ENCODE measurements at places on chromosomes 3 and 15.

DNA sequence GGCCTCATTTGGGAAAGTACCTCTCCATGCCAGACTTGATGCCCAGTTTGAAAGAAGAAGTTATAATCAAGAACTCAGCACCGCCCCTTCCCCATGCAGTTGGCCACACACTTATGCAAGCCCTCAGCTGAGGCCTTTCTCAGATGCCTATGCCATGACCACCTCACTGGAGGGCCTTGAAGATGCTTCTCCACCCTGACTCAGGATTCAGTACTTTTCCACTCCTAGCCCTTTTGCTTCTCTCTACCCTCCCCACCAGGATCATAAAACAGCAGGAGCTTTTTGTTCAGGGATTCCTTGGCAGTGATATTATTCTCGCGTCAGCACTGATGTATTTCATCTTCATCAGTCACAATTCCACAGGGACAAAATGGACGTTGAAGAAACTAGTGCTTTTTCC, 313.5 kb downstream of the PYDC2 start:
- DNase-seq, result no peak

GRCh38 chr3:10772271-10773161, 43.5 kb upstream of the SLC6A11 start:
- no peak for DNase-seq

DNA sequence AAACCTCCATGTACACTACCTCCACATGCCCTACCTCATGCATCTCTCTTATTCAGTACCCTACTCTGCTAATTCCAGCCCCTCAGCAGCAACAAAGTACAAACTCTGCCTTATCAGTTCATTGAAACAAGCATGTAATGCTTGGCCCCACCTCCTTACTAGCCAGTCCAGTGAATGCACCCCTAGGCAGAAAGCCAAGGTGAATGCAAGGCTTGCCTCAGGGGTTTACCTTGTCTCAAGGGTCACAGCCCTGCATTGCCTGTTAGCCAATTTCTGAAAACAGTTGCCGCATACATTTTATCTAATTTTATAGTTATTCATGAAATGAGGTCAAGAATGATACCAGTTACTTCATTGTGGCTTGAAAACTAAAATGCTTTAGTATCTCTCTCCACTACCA, 576.4 kb downstream of the FHIT start:
- no peak for DNase-seq

GRCh38 chr3:42157540-42158538, 66.7 kb downstream of the TRAK1 start:
- no peak for DNase-seq

DNA sequence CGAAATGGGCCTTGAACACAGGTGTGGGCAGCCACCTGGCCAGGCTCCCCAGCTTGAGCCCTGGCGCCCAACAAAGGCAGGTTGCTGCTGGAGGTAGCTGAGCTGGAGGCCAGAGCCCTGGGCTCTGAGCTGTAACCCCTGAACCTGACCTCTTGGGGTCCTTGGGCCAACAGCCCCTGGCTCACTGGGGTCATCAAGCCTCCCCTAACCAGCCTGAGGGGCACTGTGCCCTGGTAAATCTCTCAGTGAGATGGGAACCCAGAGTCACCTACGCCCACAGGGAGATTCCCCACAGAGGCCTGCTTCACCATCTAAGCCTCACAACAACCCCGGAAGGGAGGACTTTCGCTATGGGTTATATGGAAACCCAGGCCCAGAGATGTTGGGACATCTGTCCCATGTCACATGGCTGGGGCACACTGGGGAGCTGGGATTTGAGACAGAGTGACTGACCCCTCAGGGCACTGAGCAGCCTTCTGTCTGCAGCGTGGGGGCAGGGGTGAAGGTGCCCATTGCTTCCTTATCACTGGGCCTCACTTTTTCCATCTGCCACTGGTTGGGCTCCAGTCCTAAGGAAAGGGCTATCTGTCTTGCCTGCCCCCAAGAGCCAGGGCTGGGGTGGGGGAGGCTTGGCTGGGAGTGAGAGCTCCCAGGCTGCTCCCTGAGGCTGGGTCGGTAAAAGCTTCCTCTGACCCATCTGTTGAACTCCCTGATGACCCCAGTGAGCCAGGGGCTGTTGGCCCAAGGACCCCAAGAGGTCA, 59.1 kb downstream of the IQSEC1 start:
- DNase-seq, result no peak

- no peak for DNase-seq
Measured at GRCh38 chr15:32657198-32657883, 15.8 kb downstream of the SCG5 start.

DNA sequence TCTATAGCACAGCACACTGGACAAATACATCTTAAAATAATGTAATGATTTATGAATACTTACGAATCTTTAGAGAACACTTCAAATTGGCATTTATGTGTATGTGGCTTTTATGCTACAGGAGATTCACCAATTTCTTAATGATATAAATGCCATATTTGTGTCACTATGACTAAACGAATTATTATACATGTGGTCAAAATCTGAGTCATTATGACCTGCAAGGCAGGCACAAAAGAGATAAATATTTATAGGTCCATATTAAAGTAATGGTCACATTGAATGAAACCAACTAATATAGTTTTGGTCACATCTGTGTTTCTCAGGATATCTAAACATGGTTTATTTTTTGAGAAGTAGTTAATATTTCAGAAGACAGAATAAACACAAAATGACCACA, 232.3 kb upstream of the SEMA6D start:
- no peak for DNase-seq

- DNase-seq, result no peak
Measured at GRCh38 chr3:197149-197827, 725 bp downstream of the CHL1 start.

- no peak for DNase-seq
Measured at GRCh38 chr3:23669541-23670255, 136.1 kb upstream of the UBE2E1 start.

- no peak for DNase-seq
Measured at GRCh38 chr3:152405915-152406802, 137.4 kb downstream of the MBNL1 start.

GRCh38 chr3:95424279-95424678, 1361.4 kb downstream of the NSUN3 start:
- no peak for DNase-seq

- no peak for DNase-seq
Measured at GRCh38 chr3:56421205-56421604, 47.1 kb downstream of the ERC2 start.

DNA sequence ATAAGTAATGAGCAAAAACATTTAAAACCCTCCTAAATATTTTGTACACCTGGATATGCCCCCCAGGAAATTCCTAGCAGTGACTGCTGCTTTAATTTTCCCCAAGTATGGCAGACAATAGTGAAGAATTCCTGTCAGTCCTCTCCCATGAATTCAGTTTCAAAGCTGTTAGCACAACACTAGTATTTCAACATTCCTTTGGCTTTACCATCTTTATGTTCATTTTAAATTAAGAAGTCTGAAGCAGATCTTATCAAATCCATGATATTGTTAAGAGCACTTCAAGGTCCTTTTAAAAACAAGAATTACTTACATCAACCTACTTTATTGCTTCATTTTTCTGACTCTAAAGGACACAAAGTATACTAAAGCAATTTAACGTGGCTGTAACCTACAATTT, 28.8 kb upstream of the CDIN1 start:
- no peak for DNase-seq

DNA sequence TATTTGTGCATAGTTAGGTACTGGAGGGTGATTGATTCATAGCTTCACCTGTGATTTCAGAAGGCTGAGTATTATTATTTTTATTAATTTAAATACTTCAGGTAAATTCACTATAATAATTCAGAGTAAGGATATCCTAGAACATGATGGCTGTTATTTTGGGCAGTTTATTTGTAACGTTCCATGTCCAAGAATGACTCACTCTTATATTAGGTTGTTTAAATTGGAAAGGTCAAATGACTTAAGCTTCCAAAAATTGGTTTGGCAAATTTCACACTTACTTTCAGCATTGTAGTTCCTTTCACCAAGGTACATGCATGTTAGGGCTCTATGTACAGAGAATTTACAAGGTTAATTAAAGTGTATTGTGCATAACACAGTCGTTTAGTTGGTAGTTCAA, 120.2 kb downstream of the EPHA3 start:
- DNase-seq, result no peak

DNA sequence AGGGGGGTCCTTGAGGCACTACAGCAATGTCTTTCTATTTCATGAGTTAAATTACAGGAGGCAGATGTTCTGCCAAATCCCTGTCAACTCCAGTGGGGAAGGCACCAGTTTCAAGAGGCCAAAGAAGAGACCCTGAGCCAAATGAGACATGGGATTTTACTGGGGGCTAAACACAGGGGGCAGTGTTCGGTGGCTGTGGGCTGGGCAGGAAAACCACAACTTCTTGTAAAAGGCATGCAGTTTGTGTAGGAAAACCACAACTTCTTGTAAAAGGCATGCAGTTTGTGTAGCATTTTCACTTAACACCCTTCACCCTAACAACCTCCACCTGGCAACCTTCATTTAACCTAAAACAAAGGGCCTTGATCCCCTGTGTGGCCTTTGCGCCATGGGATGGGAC, 61.0 kb downstream of the POLR2M start:
- DNase-seq, result no peak

GRCh38 chr15:68499620-68500312, 67.8 kb upstream of the ITGA11 start:
- no peak for DNase-seq

GRCh38 chr3:85426121-85426520, 467.3 kb downstream of the CADM2 start:
- DNase-seq, result no peak
